ENCODE measurements at places on chromosomes 7 and 10.
A peak's percentile ranks its signal among the peaks of the same experiment; 100 is the strongest.

GRCh38 chr7:136016649-136017395 lies 39.7 kb upstream of the MTPN start:
- DNase-seq, result no peak

DNA sequence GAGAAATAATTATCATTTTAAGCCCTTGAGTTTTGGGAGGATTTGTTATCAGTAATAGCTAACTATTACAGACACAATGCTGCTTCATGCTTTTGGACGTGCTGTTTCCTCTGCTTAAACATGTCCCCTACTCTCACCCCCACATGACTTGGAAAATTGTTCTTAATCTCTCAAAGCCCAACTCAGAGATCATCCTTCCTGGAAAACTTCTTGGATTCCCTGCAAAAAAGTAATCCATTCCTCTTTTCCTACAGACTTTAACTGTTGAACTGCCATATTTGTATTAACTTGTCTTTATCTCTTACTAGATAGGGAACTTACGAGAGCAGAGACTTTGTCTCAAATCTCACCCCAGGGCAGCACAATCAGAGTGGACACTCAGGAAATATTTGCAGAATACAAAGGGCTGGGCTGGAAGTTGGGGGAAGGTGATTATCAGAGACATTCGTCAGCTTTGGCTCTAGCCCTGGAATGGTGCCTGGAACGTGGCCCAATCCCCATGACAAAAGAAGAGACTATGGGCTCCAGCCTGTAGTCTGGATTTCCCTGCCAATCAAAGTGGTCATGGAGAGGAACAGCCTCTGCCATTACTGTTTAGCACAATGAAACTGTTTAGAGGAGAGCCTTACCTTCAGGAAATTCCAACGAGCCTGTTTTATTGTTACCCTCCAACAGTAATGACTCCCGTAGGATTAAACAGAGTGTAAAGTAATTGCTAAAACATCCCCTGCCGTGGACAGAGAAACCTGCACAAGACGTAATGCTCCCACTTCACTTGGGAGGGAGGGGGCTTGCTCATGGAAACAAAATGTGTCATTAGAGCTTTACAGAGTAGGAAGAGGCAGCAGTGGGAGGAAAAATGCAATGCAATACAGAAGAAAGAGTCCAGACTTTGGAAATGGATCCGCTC lies 140.4 kb upstream of the AUTS2 start:
- no peak for DNase-seq

DNA sequence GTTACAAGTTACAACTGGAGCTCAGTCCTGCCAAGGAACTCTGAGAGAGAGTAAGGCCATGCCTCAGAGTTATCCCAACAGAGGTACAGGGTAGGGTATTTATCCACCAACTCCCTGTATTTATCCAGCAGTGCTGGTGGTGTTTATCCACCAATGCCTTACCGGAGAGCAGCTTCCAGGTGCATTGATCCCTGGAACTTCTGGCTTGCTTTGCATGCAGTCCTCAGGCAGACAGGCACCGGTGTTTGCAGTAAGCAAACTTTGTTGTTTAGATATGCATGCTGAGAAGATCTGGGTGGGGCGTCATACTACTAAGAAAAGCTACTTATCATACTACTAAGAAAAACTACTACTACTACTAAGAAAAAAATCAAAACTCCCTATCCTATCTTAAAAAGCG lies 92.4 kb downstream of the CYP26A1 start:
- no peak for DNase-seq

GRCh38 chr7:118040562-118040961 lies 143.4 kb upstream of the LSM8 start:
- no peak for DNase-seq

- DNase-seq, result no peak
Observed at GRCh38 chr10:122999347-122999746, 9.2 kb downstream of the IKZF5 start.

DNA sequence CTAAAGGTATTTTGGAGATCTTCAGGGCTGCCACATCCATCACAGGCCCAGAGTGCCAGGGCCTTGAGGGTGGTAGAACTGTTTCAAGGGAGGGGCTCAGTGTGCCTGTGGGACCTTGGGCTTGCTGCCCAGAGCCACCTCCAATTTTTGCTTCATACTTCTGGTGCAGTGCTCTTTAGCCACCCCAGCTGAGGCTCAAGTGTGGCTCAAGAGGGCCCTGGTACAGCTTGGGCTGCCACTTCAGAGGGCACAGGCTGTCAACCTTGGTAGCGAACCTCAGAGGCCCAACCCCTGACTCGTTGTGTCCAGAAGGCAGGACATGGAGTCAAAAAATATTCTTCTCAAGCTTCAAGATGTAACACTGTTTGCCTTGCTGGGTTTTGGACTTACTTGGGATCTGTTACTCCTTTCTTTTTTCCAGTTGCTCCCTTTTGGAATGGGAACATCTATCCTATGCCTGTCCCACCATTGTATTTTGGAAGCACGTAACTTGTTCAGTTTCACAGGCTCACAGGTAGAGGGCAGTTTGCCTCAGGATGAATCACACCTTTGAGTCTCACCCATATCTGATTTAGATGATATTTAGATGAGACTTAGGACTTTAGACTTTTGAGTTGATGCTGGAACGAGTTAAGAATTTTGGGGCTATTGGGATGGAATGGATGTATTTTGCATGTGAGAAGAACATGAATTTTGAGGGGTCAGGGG lies 224.8 kb downstream of the RPS24 start:
- DNase-seq, result no peak

DNA sequence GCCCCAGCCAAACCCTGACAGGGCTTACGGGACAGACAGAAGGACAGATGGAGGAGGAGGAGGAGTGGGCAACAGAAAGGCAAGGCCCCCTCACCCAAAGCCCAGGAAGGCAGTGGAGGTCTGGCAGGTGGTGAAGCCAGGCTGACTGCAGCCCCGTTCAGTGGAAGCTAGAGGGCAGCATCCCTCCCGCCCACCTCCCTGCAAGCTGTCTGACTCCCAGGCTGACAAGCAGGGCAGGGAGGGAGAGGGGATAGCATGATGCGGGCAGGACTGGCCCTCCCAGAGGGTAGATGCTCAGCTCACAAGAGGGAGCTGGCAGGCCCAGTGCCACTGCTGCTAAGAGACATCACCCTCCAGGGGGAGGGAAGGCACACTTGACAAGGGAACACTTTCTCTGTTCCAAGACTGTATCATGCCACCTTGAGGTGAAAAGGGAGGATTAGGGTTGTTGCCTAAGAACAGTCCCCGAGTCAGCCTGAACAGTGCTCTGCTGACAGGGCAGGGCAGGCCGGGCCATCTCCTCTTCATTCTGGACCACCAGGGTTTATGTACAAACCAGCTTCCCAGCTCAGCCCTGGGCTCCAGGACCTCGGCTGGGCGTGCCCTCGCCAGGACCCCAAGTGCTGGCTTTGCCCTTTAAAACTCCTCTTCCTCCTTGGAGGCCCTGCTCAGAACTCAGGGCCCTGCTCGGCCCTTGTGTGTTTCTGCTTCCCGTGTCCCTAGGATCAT lies 61.8 kb downstream of the RASGEF1A start:
- peak; percentile 1 for DNase-seq

GRCh38 chr7:22651534-22652243 lies 75.3 kb upstream of the IL6 start:
- DNase-seq, result no peak

GRCh38 chr10:100745882-100746783 lies 751 bp downstream of the PAX2 start:
- DNase-seq, result no peak

GRCh38 chr7:117385363-117386109 lies 41.8 kb downstream of the ASZ1 start:
- peak; percentile 3 for DNase-seq

- DNase-seq, result no peak
Observed at GRCh38 chr7:25379351-25380300, 151.3 kb upstream of the NPVF start.

GRCh38 chr10:1133495-1134045 lies 77.4 kb downstream of the WDR37 start:
- no peak for DNase-seq

DNA sequence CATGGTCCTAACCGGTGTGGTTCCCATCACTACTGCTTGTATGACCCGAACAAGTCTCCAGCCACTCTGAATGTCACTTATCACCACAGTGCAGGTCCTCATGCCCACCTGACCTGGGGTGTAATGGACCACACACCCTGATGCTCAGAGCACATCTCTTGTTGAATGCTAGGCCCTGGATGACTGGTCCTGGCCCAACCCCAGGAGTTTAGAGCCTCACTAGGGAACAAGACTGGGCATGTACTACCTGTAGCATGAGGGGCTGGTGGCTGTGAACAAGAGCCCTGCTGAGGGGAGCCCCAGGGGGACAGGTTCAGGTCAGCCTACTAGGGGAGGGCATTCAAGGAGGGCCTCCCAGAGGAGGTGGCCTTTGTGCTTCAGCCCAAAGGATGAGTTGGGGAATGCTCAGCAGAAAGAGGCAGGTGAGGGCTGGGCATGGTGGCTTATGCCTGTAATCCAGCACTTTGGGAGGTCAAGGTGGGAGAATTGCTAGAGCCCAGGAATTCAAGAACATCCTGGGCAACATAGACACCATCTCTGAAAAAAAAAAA lies 31.2 kb downstream of the ZMIZ1 start:
- DNase-seq, result no peak

GRCh38 chr10:20627946-20628507 lies 269.1 kb downstream of the NEBL start:
- no peak for DNase-seq

DNA sequence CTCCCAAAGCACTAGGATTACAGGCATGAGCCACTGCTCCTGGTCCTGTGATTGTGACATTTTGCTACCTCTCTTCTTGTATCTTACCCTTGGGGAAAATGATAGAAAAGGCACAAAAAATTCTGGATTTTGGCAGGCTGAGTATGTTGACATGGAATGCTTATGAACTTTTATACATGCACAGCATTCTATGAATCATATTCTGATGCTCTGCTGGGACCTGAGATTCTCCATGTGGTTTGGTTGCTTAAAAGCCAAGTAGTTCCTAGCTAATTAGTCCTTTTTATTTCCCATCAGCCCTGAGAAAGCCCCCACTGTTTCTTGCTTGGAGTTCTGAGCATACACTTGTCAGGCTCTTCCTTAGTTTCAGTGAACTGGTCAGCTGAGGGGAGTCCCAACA lies 8.3 kb upstream of the KAZALD1 start:
- DNase-seq, result no peak

DNA sequence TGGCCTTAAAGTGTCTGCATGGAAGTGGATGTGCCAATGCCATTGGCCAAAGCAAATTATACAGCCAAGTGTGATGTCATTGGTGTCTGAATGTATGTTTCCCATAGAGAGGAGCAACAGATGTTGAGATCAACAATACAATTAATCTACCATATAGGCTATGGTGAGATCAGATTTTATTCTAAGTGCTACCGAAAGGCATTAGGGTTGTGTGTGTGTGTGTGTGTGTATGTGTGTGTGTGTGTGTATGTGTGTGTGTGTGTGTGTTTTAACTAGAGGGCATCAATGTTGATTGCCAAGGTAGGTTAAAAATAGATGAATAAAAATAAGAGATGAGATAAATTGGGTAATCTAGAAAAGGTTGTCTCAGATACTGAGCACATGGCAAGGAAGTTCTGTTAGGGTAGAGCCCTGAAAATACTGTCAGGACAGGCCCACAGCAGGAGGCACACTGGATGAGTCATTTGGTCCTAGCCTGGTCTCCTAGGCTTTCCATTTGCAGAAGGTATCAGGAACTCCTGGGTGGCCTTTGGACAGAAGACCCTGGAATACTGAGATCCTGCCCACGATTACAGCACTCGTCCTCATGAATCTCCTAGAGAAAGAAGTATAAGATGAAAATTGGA lies 446.0 kb upstream of the PODXL start:
- no peak for DNase-seq

DNA sequence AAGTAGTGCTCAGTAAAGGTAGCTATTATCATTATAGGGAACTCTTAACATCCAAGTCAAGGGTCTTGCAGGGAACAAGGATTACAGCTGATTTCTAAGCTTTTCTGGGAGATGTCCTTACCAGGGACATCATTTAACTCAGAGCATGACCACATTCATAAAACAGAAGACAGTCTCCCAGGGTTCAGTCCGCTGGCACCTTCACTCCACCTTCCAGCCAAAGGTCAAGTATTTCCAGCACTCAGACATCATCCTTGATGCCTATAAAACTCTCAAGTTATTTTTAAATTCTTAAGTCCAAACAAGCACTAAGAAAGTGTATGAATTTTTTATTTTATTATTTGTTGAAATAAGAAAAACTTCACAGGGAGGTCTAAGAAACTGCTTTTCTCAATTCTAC lies 119.7 kb upstream of the KMT2E start:
- DNase-seq, result no peak

DNA sequence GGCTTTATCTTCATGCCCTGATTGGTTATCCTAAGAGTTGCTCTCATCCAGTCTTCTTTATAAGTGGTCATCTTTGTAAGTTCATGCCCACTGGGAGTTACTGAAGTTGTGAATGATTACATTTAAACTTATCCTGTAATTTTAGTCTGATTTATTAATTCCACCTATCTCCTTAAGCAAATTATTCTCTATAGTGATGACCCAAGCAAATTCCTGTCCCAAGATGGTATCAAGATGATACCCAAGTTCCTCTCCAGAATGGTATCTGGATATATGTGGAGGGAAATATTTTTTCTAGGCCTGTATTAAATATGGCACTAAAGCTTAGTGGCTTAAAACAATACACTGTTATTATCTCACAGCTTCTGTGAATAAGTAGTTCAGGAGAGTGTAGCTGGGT lies 22.6 kb upstream of the VOPP1 start:
- no peak for DNase-seq

DNA sequence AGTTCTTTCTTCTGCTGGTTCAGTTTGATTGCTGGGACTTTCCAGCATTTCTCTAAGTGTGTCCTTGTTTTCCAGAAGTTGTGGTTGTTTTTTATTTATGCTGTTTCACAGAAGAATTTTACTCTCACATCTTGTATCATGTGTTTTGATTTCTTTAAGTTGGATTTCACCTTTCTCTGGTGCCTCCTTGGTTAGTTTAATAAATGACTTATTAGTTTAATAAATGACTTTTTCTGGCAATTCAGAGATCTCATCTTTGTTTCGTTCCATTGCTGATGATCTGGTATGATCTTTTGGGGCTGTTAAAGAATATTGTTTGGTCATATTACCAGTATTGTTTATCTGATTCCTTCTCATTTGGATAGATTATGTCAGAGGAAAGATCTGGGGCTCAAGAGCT lies 59.8 kb upstream of the CYP2C9 start:
- DNase-seq, result no peak
